Stimulated activated CD8-positive, alpha-beta memory T cell treated with anti-CD3 and anti-CD28 coated beads, Interleukin-4, amount 100 ng/mL, for 1 hour (primary cell): ENCODE measurements at places on chromosomes 5 and 9.

DNA sequence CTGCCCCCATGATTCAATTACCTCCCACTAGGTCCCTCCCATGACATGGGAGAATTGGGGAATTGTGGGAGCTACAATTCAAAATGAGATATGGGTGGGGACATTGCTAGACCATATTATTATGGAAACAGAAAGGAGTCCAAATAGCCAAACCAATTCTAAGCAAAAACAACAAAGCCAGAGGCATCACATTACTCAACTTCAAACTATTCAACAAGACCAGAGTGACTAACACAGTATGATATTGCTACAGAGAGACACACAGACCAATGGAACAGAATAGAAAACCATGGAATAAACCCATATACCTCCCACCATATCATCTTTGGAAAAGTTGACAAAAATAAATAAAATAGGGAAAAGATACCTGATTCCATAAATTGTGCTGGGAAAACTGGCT lies 710.5 kb upstream of the CDH9 start:
- no peak for DNase-seq

DNA sequence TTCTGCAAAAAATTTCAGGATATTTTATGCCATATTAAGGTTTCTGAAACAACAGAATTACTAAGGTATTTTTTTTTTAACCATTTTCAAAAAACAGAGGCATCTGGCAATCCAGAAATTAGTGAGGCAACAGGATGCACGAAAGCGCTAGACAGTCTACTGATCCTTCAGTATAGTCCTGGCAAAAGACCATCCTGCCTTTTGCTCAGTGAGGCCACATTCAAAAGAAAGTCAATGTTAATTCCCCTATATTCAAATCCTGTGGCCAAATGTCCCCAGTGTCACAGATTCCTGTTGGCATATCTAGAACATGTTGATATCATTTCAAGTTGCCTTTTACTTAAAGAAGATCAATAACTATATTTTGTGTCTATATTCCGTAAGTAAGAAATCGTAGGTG lies 13.1 kb upstream of the NFIB start:
- DNase-seq: no peak

DNA sequence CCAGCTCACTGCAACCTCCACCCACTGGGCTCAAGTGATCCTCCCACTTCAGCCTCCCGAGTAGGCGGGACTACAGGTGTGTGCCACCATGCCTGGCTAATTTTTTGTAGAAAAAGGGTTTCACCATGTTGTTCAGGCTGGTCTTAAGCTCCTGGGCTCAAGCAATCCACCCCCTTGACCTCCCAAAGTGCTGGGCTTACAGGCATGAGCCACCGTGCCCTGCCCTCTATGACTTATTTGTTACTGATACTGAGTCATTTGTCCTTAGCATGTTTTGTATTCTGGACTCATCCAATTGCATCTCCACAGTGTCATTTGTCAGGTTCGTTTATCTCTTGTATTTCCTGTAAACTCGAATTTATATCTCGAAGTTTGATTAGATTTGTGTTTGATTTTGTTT lies 2.7 kb upstream of the ITK start:
- DNase-seq: no peak

DNA sequence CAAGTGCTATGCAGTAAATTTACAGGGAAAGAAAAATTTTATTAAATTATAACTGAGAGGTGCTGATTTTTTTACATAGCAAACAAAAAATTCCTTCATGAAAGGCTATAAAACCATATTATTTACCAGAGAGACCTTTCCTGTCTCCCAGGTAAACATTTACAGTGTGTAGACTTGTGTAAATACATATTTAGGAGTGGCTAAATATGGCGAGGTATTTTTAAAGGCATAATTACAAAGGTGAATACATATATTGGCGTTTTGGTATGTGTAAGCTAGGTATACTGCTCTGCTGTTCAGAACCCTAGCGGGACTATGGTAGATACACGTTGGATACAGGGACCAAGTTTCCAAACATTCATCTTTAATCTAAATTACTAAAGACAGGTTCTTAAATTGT lies 170.6 kb upstream of the MEF2C start:
- DNase-seq: no peak

GRCh38 chr5:136129445-136129844 lies 3.2 kb upstream of the SMAD5 start:
- DNase-seq: no peak

GRCh38 chr5:130868186-130868840 lies 296.7 kb downstream of the HINT1 start:
- DNase-seq: no peak

- DNase-seq: no peak
Observed at GRCh38 chr9:96522366-96522765, 72.4 kb downstream of the HABP4 start.

GRCh38 chr5:65026816-65027548 lies 258.3 kb downstream of the CWC27 start:
- no peak for DNase-seq

- DNase-seq: no peak
Observed at GRCh38 chr9:131468031-131468430, 34.7 kb upstream of the POMT1 start.

DNA sequence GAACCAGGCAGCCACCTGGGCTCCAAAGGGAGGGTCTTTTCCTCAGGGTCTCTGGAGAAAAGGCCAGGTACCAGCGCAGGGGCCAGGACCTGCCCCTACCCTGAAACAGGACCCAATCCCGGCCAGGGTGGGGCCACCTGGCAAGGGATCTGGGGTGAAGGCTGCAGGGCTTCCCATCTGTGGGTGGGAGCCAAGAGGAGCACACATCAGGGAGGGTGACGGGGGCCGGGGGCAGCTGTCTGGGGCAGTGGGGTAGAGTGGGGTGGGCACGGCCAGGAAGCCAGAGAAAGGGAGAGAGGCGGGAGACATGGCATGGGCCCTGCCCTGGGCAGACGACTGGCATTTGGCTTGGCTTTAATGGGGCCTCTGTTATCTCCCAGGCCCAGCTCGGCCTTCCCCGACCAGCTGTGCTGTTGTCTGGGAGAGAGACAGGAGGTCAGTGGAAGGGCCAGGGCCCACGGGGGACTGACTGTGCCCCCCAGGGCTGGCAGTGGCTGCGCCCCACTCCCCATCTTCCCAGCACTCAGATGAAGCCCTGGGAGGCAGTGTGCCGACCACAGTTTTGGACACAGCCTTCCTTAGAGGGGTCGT lies 57.2 kb upstream of the RNF130 start:
- DNase-seq: no peak

GRCh38 chr5:78103232-78103918 lies 191.1 kb downstream of the AP3B1 start:
- DNase-seq: no peak

DNA sequence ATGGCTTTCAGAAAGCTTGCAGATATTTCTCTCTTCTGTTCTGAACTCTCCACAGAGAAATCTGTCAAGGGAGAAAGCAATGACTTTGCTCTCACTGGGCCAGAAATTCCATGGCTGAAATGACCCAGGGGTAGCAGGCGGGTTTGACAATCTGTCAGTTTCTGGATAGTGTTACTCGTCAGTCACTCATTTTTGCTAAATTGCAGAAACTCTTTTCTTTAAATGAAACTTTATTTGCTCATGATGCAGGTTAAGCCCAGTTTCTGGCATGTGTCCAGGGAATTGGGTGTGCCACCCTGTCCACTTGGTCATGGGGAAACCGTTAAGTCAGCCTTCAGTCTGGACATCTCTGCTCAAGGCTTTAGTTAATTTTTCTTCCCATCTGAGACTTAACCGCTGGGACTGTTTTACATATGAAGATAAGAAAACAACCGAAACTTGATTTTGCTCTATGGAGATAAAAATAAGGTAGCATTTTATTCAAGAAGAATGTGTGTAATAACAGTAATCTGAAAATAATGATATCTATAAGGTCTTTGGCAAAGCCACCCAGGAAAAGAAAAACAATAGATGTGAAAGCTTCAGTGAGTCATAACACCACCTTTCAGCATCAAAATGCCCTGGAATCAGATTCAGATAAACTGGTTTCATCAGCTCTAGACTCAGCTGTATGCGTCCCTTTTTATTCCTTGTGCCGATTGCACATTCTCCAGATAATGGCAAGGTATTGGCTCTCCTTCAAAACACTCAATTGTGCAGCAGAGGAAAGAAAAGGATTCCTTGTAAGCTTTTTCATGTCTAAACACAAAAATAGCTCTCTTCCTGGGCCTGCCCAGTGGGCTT lies 308.3 kb downstream of the ZSWIM6 start:
- no peak for DNase-seq

DNA sequence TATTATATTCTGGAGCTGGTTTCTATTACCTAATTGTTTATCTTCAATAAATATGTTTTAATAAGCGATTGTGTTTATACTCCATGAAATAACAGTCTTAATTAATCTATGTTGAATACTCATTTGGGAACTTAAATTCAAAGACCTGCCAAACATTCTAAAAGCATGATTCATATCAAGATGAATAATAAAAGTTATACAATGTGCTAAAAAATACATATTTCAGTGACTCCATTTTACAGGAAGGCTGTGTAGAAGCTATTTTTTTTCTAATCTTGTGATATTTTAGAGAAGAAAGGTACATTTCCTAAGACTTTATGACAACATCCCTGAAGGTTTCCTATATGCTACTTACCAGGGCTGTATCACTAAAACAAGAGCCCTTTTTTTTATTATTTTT lies 417.9 kb downstream of the NFIB start:
- no peak for DNase-seq
